ENCODE measurements at places on chromosomes 1 and 21.

DNA sequence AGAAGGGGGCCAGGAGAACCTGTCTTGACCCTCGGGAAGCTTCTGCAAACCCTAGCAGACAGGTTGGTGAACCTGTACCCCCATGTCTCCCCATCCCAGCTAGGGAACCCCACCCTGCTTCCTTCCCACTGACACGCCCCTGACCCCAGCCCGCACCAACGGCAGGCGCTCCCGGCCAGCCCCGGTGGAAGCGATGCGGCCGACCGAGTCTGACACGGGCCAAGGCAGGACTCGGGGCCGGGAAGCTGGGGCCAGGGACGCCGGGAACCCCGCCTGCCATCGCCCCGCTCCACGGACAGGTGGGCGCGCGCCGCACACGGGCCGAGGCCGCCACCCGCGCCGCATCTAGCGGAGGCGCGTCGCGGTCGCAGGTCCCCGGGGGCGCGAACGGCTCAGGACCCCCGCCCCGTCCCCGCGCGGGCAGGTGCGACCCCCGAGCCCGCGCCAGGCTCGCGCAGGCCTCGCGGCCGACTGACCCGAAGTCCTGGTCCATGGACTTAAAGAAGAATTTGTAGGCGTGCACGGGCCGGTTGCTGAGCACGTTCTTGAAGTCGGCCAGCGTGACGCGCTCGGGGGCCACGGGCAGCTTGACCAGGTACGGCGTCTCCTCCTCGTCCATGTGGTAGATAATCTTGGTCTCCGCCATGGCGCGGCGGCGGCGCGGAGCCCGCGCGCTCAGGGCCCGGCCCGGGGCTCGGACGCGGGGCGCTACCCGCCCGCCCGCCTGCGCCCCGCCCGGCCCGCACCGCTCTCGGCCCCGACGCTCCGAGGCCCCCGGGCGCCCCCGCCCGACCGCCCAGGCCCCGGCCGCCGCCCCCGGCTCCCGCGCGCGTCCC lies 580 bp downstream of the DVL1 start:
- no peak for DNase-seq

DNA sequence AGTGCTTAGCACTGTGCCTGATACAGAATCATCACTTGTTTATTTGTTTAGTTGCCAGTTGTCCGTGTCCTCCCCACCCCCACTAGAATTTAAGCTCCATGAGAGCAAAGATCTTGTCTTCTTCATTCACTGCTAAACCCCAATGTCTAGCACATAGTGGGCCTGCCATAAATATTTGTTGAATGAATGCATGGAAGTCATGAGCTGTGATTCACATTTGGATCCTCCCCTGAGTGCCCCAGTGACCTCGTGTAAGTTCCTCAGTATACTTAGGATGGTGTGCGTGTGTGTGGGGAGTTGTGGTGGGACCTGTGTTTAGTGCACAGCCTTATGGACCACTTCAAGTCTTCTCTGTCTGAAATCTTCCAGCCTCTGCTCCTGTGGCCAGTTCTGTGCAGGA lies 23.1 kb downstream of the IER5 start:
- no peak for DNase-seq

- no peak for DNase-seq
These were observed 67.3 kb downstream of the RUNX1 start for GRCh38 chr21:34981791-34982190.

GRCh38 chr1:62038594-62039284 lies 155.9 kb upstream of the L1TD1 start:
- no peak for DNase-seq

DNA sequence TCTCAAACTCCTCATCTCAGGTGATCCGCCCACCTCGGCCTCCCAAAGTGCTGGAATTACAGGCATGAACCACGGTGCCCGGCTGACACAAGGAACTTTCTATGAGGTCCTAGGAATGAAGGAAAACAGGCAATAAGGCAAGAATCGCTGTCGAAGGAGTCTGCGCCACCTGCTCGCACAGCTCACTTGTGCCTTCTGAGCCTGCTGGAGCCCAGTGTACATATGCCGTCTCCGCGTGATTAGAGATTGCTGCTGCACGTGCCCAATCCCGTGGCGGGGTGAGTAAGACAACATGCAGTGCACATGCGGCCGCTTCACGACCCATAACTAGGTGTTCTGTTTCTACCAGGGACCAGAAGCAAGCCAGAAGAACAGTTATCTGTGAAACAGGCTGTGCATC lies 24.3 kb downstream of the H3-3A start:
- DNase-seq: no peak

DNA sequence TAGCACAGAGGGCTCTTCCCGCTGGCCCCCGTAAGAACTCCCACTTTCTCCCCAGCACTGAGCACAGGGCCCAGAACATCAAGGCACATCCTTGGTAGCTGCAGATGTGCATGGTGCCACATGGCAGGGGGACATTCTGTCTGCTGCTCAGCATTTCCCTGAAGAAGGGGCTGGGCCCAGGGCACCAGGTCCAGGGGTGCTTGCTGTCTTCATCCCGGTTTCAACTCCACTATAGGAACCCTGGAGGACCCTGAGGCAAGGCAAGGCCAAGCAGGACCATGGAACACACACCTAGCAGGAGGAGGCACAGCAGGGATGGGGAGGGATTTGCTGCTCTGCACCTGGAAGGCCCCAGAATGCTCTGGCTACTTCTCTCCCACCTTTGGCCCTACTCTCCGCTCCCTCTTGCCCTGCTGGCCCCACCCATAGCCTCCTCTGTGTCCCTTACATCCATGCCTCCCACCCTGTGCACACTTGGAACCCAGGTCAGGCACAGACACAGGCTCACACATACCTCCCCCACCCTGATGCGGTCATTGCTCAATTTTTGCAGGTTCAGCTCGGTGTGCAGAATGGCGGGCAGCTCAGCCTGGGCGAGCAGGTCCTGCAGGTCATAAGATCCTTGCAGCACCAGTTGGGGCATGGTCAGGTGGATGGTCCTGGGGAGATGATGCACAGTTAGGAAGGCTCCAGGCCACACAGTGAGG lies 10.1 kb downstream of the AGT start:
- DNase-seq: no peak
